ENCODE measurements at places on chromosomes 5 and 9. TPM values are rescaled to one million over a fixed set of nuclear protein-coding genes. Genes with fewer than 3 reads are reported as not detected.

The SLC23A1 gene
- not detected for total RNA-seq

The FOXI1 gene
- not detected for total RNA-seq

The FAM81B gene
- not detected for total RNA-seq

The SLCO6A1 gene
- not detected for total RNA-seq

The PRRX2 gene
- 7.9 TPM for total RNA-seq

The CTSV gene
- total RNA-seq = 9.3 TPM

The UNC5A gene
- total RNA-seq = 3.7 TPM

The SLC22A5 gene
- 10.5 TPM for total RNA-seq

The TRAF2 gene
- 15.9 TPM for total RNA-seq

The TAS2R1 gene
- total RNA-seq = not detected

The ACTBL2 gene
- total RNA-seq = not detected

The STC2 gene
- total RNA-seq = 48.9 TPM

The SPINK4 gene
- total RNA-seq = not detected

The UTP15 gene
- total RNA-seq = 39.7 TPM

The TJP2 gene
- 104 TPM for total RNA-seq

The FRMD3 gene
- total RNA-seq = 32.1 TPM

The LURAP1L gene
- total RNA-seq = 32.5 TPM

The C9orf153 gene
- total RNA-seq = 1.2 TPM

The NRG2 gene
- total RNA-seq = 5.2 TPM

The VLDLR gene
- total RNA-seq = 56.7 TPM

The KCNN2 gene
- total RNA-seq = 7.7 TPM

The CBY3 gene
- not detected for total RNA-seq

The BTNL8 gene
- total RNA-seq = not detected

The NOXA1 gene
- total RNA-seq = 4.2 TPM

The GRXCR2 gene
- not detected for total RNA-seq

The PCA3 gene
- 0.27 TPM for total RNA-seq

The IL9 gene
- not detected for total RNA-seq

The IFNA13 gene
- total RNA-seq = not detected

The LCN9 gene
- total RNA-seq = not detected

The PKD2L2 gene
- total RNA-seq = not detected

The TAF11L5 gene
- total RNA-seq = not detected

The PCDHB15 gene
- 14.5 TPM for total RNA-seq

The GABRA6 gene
- total RNA-seq = not detected

The TCF7 gene
- 5.4 TPM for total RNA-seq

The CDC25C gene
- 3.8 TPM for total RNA-seq

The CCDC112 gene
- 20.0 TPM for total RNA-seq

The TXNDC8 gene
- total RNA-seq = not detected

The BAAT gene
- 0.22 TPM for total RNA-seq

The HSPA9 gene
- total RNA-seq = 294 TPM

The RCL1 gene
- 36.4 TPM for total RNA-seq

The DMRT3 gene
- total RNA-seq = 0.22 TPM

The CDK7 gene
- 25.2 TPM for total RNA-seq

The ADGRV1 gene
- total RNA-seq = 287 TPM

The ERGIC1 gene
- total RNA-seq = 64.9 TPM

The TAF1L gene
- total RNA-seq = not detected

The RIGI gene
- 10.2 TPM for total RNA-seq

Data from camera-type eye (tissue), 1 donor.